NCI-H1930 (cell line): ENCODE measurements at places on chromosomes 1 and 21.
A peak's percentile ranks its signal among the peaks of the same experiment; 100 is the strongest.

- DNase-seq: no peak
Measured at GRCh38 chr1:145777357-145778145, 46.3 kb downstream of the RNF115 start.

DNA sequence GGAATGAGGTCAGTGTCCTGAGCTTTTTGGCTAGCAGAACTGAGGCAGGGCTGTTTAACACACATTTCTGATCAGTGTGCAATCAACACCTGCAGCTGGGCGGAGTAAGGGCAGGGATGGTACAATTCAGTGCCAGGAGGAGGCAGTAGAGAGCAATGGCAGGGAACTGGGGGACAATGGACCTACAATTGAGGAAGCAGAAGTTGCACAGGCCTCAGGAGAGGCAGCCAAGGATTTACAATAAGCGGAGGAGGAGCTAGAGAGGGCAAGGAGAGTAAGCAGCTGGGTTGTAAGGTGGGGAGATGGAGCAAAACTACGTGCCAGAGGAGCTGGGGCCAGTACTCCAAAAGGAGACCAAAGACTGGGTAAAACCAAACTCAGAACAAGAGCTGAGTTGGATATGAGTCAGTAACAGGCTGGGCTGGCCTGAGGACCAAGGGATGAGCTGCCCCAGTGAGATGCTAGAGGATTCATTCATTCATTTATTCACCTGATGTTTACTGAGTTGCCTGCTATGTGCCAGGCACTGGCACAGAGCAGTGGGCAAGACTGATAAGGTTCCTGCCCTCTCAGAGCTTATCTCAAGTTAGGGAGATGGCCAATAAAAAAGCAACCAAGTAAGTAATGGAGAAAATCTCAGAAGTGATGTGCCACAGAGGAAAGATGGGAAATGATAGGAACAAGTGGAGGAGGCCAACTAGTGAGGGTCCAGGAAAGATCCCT, 10.4 kb upstream of the GALE start:
- DNase-seq: peak; percentile 15

- peak; percentile 85 for DNase-seq
Measured at GRCh38 chr21:37916310-37917051, at the start of gene KCNJ6. Gene KCNJ6, minus strand, starts transcription at chr21:37916457. Its CDS starts 75,775 bp downstream, at chr21:37840682.

GRCh38 chr21:29939924-29940275, at the start of gene GRIK1:
Gene GRIK1, minus strand, starts transcription at chr21:29939996.
- DNase-seq: no peak

DNA sequence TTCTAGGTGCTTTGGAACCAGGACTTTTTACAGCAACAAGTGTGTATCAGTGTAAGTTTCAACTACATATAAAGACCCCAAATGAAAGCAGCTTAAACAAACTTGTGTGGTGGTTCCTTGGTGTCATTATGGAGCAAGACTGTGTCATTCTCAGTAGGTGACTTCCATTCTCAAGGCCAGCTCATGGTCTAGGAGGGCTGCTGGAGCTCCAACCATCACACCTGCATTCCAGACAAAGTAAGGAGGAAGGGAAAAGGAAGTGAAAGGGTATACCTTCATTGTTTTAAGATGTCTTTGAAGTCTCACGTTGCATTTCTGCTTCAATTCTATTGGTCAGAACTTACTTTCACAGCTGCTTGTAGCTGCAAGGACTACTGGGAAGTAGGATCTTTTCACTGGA, 188.6 kb downstream of the C1orf94 start:
- DNase-seq: no peak

DNA sequence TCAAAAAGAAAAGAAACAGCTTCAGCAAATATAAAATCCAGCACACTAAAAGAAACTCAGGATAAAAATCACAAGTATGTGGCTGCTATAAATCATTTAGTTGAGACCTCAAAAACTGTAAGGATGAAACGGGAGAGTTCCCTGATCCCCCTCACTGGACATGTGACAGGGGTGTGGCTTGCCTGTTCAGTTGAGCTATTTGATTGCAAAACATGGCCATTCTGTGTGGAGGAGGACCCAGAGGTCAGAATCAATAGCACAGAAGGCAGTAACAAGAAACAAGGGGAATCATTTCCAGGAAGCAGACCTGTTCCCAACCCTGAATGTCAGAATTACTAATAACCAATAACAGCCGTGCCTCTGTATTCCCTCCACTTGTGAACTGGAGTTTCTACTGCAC, 27.9 kb downstream of the RBM11 start:
- DNase-seq: no peak

DNA sequence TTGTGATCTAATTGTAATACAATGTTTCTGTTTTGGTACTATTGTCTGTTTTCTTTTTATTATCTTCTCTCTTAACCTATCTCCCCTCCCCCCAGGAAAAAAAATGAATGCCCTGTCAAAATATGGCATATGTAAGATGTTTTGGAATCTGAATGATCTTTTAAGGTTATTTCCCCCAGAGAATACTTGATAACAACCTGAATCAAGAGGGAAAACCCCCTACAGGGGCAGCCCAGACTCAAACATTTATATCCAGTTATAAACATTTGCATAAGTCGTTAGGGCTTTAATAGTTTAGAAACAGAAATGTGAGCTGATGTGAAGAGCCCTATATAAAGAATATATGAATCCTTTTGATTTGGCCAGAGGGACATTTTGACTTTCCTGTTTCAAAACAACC, 169.5 kb downstream of the VAV3 start:
- DNase-seq: no peak

DNA sequence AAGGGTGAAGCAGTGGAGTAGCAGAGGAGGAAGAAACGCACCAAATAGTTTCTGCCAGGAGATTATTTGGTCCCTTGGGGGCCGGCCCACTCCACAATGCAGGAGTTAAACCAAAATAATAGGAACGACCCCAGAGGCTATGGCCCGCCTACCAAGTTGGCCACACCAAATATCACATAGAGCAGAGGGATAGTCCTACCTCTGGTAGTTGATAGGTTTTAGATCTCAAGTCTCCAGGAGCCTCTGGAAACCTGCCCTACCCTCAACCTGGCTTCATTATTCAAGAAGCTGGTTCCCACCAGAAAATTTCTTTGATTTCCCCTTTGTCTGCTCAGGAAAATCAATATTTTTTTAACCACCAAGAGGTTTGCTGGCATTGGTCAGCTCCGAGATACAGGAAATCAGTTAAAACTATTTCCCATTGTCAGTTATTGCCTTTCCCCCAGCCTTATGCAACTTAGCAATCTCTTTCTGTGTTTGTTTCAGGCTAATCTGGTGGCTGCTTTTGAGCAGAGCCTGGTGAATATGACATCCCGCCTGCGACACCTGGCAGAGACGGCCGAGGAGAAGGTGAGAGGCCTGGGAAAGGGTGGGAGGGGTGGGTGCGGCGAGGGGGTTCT, 35.5 kb upstream of the IPO9 start:
- no peak for DNase-seq

GRCh38 chr1:24105368-24106160, 6.4 kb downstream of the MYOM3 start:
- DNase-seq: no peak

DNA sequence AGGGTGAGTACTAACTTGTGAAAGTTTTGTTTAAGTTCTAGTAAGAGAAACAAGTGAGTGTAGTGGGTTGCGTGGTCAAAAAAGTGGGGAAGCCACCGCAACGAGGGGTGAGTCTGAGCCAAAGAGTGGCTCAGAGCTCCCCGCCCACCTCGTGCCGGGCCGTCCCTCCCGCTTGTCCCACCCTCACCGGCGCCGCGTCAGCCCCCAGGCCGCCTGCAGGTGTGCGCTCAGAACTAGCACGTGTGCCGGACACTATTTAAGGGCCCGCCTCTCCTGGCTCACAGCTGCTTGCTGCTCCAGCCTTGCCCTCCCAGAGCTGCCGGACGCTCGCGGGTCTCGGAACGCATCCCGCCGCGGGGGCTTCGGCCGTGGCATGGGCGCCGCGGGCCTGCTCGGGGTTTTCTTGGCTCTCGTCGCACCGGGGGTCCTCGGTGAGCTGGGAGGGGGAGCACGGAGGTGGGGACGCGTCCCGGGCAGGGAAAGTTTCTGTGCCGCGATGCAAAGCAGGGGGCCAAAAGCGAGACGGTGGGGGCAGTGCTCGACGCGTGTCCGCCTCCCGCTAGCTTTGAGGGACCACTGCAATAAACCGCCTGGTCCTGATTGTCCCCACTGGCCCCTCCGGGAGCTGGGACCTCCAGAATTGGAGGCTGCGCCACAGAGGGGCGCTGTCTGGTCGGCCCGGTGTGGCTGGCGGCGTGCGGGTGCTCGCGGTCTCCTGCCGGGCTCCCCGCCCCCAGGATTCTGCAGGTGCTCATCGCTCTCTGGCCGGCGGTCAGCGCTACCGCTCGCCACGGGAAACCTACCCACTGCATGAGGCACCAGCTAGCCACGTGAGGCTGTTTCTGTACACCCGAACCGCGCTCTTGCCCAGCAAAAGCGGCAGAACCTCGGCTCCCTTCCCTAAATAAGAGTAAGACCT, at the start of gene CR2:
CR2 (plus strand) TSS at position 283 of the 919 bp plus-strand sequence; CDS start at position 374, 91 bp downstream.
- DNase-seq: peak; percentile 5

DNA sequence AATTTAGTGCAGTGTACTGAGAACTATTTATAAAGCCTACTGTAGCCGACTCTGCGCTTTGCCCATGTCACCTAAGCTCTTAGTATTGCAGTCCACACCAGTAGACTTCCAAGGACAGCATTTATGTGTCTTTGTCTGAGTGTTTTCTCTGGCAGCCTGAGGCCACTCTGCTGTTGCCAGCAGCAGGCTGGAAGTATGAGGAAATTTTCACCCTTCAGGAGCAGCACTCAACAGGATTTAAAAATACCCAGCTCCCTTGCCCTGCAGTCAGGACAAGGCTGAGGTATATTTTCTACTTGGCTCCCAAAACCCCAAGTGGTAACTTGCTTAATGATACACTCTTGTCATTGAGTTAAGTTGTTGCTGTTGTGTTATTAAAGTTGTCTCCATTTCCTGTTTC, 230.1 kb downstream of the SRGAP2C start:
- no peak for DNase-seq

- DNase-seq: no peak
Measured at GRCh38 chr1:168972225-168972624, 134.3 kb upstream of the ATP1B1 start.

DNA sequence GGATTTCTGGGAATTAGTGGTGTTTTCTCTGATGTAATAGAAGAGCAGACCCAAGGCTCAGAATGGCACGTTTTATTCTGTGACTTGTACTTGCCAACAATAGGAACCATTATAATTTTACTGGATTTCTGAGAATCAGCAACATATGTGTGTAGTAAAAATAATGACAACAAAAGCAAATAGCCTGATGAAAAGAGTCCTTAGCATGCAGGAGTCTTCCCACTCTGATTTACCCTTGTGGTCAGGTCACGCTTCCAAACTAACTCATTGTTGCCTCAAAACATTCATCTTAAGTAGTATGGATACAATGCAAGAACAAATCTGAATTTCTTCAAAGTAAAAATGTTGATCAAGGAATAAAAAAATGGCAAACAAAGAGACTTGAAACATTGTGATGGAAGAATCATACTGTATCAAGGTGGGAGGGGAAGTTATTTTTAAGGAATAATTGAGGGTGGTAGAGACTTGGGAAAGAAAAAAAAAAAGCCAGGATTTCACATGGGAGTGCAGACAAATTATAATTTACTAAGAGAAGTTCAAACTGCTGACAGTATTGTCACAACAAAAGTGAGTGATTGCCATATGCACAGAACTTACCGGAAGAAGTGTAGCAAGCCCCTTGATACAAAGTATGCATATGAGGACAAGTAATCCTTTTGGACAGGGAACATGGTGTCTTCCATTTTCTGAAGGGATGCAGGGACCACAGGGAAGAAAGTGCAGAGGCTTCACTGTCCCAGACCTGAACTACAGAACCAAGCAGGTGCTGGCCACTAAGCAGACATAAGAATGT, 31.2 kb upstream of the RGL1 start:
- no peak for DNase-seq

GRCh38 chr1:92482665-92483609, 3.8 kb downstream of the GFI1 start:
- DNase-seq: no peak

DNA sequence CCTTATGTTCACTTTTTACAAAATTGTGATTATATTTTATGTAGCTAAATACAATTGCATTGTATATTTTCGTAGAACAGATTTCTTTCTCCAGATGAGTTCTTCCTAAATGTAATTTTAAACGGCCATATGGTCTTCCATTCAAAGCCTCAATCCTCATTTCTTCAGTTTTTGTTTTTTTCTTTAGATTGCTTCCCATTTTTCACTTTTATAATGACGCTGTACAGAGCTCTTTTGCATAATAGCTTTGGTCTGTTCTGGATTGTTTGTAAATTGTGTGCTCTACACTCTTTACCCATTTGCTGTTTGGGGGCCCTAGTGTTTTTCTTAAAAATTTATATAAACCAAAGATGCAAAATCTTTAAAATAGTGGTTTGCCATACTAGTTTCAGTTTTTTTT, 27.8 kb downstream of the AVPR1B start:
- no peak for DNase-seq

GRCh38 chr1:100538913-100539835, 1.2 kb downstream of the GPR88 start:
- DNase-seq: peak; percentile 45

- DNase-seq: no peak
Measured at GRCh38 chr1:117838911-117839310, 90.5 kb downstream of the GDAP2 start.

DNA sequence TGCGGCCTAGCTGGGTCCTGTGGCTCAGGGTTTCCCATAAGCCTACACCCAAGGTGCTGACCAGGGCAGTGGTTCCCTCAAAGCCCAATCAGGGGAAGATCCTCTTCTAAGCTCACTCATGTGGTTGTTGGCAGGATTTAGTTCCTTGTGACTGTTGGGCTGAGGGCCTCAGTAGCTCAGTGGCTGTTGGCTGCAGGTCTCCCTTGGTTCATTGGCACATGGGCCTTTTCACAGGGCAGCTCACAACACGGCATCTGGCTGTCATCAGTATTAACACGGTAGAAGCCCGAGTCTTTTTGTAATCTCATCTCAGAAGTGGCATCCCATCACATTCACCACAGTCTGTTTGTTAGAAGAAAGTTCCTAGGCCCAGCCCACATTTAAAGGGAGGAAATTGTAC, 188.2 kb upstream of the HMCN1 start:
- DNase-seq: no peak

DNA sequence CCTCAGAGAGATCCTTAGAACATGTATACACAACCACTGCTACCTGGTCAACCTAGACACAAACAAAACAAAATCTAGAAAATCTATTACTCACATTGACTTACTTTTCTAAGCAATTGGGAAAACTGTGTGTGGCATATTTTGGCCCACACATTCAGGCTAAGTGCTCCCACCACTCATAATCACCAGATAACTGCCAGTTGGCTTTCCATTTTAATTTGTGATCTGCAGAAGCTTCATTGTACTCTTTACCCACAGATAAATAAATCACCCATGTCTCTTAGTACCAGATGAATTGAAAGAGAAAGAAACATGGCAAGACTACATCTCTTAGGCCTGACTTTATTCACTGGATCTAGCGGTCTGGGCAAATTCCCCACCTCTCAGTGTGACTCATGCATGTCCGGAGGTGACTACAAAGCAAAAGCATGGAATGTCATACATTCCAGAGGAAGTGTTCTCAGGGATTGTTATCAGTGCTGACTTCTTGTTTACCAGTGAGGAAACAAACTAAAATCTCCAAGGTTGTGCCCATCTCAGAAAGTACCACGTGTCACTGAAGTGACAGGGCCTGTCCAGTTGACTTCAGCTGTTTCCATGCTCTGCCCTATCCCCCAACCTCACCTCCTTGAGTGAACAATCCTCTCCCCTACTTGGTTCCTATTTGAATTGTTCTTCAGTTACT, 52.4 kb upstream of the BCL10 start:
- DNase-seq: no peak

- no peak for DNase-seq
Measured at GRCh38 chr1:42658877-42659337, 684 bp downstream of the PPIH start.

GRCh38 chr1:111904478-111905218, 84.8 kb downstream of the KCND3 start:
- DNase-seq: no peak

GRCh38 chr1:94876362-94876761, 50.5 kb downstream of the CNN3 start:
- DNase-seq: no peak
